GM18507 (cell line): ENCODE measurements at places on chromosomes 1 and 21.

- no peak for DNase-seq
Measured at GRCh38 chr1:98306517-98307089, 354.9 kb upstream of the SNX7 start.

GRCh38 chr1:89429062-89429461, 65.2 kb downstream of the GBP6 start:
- DNase-seq = no peak

DNA sequence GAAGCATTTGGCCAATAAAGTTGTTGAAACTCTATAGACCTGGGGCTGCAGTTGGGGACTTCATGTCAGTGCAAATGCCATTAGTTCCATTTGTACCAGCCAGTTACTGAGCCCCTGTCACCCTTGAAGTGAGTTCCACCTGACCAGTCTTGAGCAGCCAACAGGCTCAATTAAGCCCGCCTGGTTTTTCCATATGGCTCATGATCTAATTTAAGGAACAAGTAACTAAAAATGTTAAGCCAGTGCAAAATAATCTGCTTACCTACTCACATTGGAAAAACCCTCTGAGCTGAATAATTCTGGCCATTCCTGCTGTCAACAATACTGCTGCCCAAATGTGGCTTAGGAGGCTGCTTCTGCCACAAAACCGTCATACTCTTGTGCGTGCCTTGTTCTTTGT, 21.6 kb downstream of the NSUN4 start:
- no peak for DNase-seq

- no peak for DNase-seq
Measured at GRCh38 chr21:27462726-27463125, 495.8 kb upstream of the ADAMTS5 start.
